Tibial artery (tissue), 4 donors: ENCODE measurements at places on chromosomes 12 and 14.

DNA sequence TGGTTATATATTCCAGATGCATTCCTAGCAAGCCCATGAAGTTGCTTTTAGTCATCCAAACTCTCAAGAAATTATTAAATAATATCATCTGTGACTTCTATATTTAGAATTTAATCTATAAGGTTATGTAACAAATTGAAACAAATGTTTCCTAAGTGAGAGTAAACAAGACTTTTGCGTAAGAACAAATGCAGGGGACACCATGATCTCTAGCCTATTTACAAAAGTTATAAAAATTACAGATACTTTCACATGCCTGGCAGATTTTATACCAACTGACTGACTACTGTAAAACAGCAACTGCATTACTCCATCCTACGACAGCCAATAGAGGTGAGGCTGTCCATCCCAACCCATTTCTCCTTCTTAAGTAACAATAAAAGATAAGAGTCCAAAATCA is 20.4 kb upstream of the DIO2 start:
- DNase-seq: no peak
- H3K27ac ChIP-seq: no peak overlapping the region
- no peaks in the 10 kb centered on the region for H3K27me3 ChIP-seq

GRCh38 chr14:68359022-68359836 is 433.6 kb downstream of the ZFP36L1 start:
- peak overlapping the region; percentile 68 for H3K27ac ChIP-seq
- peaks cover 21% of the 10 kb centered on the region for H3K4me1 ChIP-seq
- DNase-seq: no peak

- no peaks in the 10 kb centered on the region for H3K4me1 ChIP-seq
- no peak for DNase-seq
- H3K4me3 ChIP-seq: no peak overlapping the region
- H3K27ac ChIP-seq: peak overlapping the region; percentile 70
- no peaks in the 10 kb centered on the region for H3K27me3 ChIP-seq
- no peaks in the 10 kb centered on the region for H3K36me3 ChIP-seq
These were observed 117.7 kb downstream of the GPR135 start for GRCh38 chr14:59347511-59347900.

GRCh38 chr14:88825078-88825458 is 617 bp downstream of the TTC8 start:
- DNase-seq: no peak
- peak overlapping the region; percentile 70 for H3K4me3 ChIP-seq
- no peaks in the 10 kb centered on the region for H3K36me3 ChIP-seq
- H3K27me3 ChIP-seq: no peaks in the 10 kb centered on the region
- peak overlapping the region; percentile 75 for H3K27ac ChIP-seq

- no peak for DNase-seq
- peak overlapping the region; percentile 8 for H3K27ac ChIP-seq
- peak overlapping the region; percentile 54 for H3K4me3 ChIP-seq
- no peaks in the 10 kb centered on the region for H3K27me3 ChIP-seq
These were observed 53.1 kb upstream of the CCDC175 start for GRCh38 chr14:59629444-59630287.

DNA sequence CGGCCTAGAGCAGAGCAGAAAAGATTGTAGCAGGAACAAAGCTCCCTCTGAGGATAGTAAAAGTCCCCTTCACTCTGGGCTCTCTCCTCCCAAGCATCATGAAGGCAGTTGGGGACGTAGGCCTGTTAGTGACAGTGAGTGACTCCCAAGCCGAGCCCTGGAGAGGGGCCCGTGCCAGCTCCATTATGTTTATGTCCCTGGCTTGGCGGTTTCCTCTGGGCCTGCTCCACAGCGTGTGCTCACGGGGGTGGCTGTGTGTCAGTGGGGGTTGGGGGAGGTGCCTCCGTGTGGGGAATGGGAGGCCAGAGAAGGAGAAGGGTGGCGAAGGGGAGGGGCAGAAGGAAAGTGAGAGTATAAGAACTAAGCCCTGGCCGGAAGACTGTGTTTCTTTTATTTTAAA is 170.0 kb upstream of the VASH1 start:
- DNase-seq: no peak
- H3K4me1 ChIP-seq: no peaks in the 10 kb centered on the region
- H3K27me3 ChIP-seq: no peaks in the 10 kb centered on the region
- H3K36me3 ChIP-seq: no peaks in the 10 kb centered on the region

DNA sequence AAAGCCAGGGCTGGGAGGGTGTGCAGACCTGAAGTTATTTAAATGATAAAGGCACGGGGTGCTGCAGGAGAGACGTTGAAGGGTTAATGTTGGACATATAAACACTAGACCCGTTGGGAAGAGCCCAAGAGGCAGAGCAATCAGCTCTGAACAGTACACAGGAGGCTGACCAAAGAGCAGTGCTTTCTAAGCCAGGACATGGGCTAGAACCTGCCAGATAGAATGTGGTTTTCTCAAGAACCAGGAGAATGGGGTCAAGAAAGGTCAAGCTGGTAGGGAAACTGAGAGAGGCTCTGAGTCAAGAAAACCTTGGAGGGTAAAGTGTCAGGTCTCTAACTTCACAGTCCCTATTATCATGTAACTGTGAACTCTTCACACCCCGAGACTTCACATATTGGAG is 143.2 kb upstream of the EEA1 start:
- no peaks in the 10 kb centered on the region for H3K4me1 ChIP-seq
- H3K36me3 ChIP-seq: no peaks in the 10 kb centered on the region
- no peak for DNase-seq
- H3K27ac ChIP-seq: no peak overlapping the region

DNA sequence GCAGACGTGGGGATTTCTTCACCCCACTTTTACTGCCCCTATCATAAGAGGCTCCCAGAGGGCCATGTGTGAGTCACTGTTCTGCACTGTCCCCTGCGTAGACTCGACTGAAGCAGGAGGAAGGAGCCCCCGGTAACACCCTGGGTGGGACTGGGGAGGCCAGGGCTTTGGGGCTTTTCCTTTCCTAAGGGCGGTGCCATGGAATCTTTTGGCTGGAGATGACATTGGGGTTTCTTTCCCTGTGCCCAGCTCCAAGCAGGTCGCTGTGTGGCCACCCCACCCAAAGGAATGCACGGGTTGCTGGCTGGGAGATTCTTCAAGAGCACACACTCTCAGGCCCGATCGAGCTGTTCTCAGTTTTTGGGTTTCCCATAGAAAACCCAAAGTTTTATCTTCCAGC is 62.3 kb upstream of the RIN3 start:
- H3K4me3 ChIP-seq: no peak overlapping the region
- H3K36me3 ChIP-seq: no peaks in the 10 kb centered on the region
- no peaks in the 10 kb centered on the region for H3K4me1 ChIP-seq
- no peaks in the 10 kb centered on the region for H3K27me3 ChIP-seq
- H3K27ac ChIP-seq: no peak overlapping the region
- peak; percentile 54 for DNase-seq

DNA sequence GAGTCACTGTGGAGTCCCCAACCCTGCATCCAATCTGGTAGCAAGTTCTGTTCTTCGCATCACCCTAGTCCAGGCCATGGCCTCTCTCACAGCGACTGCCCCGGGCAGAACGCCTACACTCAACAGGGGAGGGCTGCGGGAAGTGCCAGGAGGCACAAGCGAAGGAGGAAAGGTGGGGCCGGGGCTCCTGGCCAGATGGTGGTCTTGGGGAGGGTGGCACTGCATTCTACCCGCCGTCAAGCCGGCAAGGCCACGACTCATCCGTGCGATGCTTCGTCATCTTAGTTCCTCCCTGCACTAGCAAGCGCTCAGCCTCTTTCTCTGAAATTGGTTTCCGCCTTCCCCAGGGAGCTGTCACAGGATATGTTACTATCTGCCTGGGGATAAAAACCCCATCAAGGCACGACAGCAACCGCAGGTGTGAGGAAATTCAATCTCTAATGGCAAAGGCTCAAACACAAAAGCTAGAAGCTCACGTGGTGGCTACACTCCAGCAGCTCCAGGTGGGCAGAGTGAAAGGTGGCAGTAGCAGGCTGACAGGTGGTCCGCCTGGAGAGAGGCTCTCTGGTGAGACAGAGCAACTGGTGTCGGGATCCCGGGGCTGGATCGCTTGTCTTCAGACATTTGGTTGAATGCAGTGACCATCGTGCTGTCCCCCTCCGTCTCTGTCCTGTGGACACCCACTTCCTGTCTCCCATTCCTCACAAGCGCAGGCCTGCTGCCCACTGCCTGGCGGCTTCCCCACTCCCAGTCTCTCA is 34.1 kb downstream of the ACADS start:
- no peak overlapping the region for H3K27ac ChIP-seq
- no peaks in the 10 kb centered on the region for H3K27me3 ChIP-seq
- H3K4me1 ChIP-seq: no peaks in the 10 kb centered on the region
- peaks cover 10% of the 10 kb centered on the region for H3K36me3 ChIP-seq

DNA sequence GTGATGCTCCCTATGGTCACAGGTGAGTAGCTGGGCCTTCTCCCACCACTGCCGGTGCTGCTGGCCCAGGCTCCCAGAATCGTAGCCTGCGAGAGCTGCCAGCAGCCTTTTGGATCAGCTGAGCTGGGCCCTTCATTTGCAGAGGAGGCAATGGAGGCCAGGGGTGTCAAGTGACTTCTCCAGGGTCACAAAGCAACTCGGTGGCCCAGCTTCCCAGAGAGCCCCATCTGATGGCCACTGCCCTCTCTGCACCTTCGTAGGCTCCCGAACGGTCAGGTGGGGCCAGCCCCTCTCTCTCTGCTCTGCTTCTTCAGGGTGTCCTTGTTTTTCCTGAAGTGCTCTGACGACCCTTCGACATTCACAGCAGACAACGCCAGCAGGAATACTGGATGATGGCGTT is 4.6 kb downstream of the KRT80 start:
- DNase-seq: no peak
- H3K36me3 ChIP-seq: no peaks in the 10 kb centered on the region
- no peaks in the 10 kb centered on the region for H3K27me3 ChIP-seq
- peaks cover 50% of the 10 kb centered on the region for H3K4me1 ChIP-seq
- no peak overlapping the region for H3K4me3 ChIP-seq

- no peaks in the 10 kb centered on the region for H3K4me1 ChIP-seq
- no peak overlapping the region for H3K4me3 ChIP-seq
- no peak overlapping the region for H3K27ac ChIP-seq
- no peaks in the 10 kb centered on the region for H3K36me3 ChIP-seq
- no peak for DNase-seq
These were observed 271.7 kb downstream of the PDZRN4 start for GRCh38 chr12:41459906-41460214.

DNA sequence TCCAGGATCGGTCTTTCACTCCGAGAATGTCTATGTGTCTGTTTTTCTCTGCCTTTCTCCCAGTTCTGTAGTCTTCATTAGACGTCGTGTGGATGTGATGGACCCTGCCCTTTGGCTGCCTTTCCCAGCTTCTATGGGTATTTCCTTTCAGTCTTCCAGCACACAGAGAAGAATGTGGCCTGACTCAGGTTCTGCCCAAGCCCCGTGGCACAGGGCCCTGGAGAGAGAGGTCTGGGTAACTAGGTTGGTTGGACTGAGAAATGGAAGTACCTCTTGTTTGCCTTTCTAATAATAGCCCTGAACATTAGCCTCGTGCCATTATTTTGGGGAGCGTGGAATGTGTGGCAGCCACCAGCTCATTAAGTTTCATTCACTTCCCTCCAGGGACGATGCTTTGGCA is 3.8 kb downstream of the FOXJ2 start:
- no peaks in the 10 kb centered on the region for H3K27me3 ChIP-seq
- H3K4me3 ChIP-seq: peak overlapping the region; percentile 80
- H3K4me1 ChIP-seq: no peaks in the 10 kb centered on the region

DNA sequence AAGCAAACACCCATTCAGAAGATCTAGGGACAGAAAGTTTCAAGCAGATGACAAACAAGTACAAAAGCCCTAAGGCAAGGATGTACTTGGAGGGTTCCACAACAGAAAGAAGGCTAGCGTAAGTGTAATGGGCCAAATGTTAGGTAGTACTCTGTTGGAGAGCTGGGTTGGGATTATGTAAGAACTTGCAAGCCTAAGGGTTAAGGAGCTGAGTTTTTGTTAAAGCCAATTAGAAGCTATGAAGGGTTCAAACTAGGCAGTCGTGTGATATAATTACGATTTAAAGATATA is 41.4 kb downstream of the HECTD1 start:
- H3K4me1 ChIP-seq: peaks cover 38% of the 10 kb centered on the region
- no peaks in the 10 kb centered on the region for H3K27me3 ChIP-seq
- H3K27ac ChIP-seq: peak overlapping the region; percentile 78
- DNase-seq: no peak
- no peak overlapping the region for H3K4me3 ChIP-seq

DNA sequence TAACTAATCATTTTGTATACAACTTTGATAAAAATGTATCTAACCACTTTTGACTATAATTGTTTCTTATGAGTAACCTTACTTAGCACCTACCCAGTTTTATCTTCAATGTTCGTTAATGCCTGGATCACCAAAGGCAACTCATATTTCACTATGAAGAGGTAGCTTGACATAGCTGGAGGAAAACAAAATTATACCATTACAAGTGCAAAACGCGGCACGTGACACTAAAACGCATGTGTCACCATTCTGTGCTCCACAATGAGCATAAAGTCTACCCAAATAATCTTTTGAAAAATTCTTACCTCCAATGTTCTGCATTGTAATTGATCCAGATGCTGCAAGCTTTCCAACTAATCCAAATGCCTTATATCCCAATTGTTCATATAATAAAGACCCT is 5.8 kb downstream of the SLC38A2 start:
- H3K27me3 ChIP-seq: no peaks in the 10 kb centered on the region
- peaks cover 94% of the 10 kb centered on the region for H3K36me3 ChIP-seq
- peak overlapping the region; percentile 88 for H3K4me3 ChIP-seq
- peak overlapping the region; percentile 96 for H3K27ac ChIP-seq

DNA sequence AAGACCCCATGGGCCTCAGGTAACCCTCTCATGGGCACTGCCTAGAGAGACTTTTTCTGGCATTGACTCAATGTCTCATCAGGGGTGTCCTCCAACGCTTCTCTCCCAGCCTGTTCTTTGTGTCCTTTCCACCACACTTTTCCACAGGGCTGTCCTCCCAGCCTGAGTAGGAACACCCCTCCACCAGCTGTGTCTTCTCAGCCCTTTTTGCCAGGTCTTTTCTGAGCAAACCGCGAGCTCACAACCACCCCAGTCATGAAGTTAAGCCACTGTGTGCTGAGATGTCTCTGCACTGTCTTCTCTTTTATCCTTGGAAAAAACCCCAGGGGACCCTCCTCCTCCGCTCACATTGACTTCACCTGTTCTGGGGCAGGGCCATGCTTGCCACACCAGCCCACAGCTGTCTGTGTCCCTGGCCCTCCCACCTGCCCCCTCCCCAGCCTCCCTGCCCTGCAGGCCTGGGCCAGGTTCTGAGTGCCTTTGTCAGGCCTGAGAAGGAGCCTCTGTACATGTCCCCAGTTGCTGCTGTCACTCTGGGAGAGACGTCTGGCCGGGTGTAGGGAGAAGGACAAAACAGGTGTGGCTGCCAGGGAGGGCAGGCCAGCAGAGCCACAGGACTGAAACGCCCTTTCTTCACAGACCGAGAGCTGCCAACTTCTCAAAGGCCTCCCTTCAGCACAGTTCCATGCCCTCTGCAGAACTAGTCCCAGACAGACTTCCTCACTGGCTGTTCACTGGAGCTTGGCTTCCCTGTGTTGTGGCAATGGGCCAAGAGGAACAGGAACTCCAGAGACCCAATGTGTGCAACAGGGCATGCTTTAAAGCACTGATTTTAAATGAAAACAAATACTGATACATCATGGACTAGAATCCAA is 50.5 kb upstream of the PNMA1 start:
- no peaks in the 10 kb centered on the region for H3K4me1 ChIP-seq
- peak; percentile 86 for DNase-seq
- H3K4me3 ChIP-seq: no peak overlapping the region
- no peaks in the 10 kb centered on the region for H3K36me3 ChIP-seq
- no peaks in the 10 kb centered on the region for H3K27me3 ChIP-seq
- H3K27ac ChIP-seq: peak overlapping the region; percentile 59

GRCh38 chr12:113413488-113413939 is 8.7 kb upstream of the SDSL start:
- H3K36me3 ChIP-seq: no peaks in the 10 kb centered on the region
- no peak overlapping the region for H3K4me3 ChIP-seq
- H3K4me1 ChIP-seq: no peaks in the 10 kb centered on the region
- no peaks in the 10 kb centered on the region for H3K27me3 ChIP-seq
- DNase-seq: peak; percentile 27
- no peak overlapping the region for H3K27ac ChIP-seq
